Right lung (tissue), 10 donors: ENCODE measurements at places on chromosomes 2 and 18.

DNA sequence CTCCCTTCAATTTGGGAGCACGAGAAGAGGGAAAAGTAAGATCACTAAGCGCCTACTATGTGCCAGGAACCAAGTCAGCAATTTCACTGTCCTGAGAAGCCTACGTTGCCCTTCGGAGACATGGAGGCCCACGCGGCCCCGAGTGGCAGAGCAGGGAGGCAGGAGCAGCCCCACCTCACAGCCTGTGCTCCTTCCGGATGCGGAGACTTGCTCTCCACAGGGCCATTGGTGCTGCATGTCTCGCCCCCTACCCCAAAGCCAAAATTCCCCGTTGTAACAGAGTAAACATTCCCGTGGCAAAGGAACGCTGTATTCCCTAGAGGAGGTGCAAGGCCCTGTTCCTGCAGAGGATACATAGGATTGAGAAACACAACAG, 4.5 kb downstream of the SLC14A2 start:
- no peak for DNase-seq

- DNase-seq: no peak
These were observed 278.8 kb downstream of the RND3 start for GRCh38 chr2:150208689-150209088.

DNA sequence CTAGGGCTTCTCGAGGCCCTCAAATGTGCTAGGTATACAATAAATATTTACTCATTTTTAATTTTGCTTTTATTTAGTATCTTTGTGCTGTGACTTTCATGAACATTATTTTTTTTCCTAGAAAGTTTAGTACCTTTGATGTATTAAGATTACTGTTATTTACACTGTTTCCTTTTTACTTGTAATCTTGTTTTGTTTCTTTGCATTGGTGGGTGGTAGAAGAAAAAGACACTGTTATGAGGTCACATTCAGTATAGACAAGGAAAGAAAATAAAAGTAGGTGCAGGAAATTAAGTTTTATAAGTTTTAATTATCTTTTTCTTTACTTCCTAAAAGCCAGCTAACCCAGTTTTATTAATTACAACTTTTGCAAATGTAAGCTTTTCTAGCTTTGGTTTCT, 23.0 kb downstream of the MALT1 start:
- no peak for DNase-seq

DNA sequence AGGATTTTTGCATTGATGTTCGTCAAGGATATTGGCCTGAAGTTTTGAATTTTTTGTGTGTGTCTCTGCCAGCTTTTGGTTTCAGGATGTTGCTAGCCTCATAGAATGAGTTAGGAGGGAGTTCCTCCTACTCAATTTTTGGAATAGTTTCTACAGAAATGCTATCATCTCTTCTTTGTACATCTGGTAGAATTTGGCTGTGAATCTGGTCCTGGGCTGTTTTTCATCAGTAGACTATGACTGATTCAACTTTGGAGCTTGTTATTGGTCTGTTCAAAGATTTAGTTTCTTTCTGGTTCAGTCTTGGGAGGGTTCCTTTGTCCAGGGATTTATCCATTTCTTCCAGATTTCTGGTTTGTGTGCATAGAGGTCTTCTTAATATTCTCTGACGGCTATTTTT, 166.7 kb downstream of the ST6GAL2 start:
- DNase-seq: no peak

DNA sequence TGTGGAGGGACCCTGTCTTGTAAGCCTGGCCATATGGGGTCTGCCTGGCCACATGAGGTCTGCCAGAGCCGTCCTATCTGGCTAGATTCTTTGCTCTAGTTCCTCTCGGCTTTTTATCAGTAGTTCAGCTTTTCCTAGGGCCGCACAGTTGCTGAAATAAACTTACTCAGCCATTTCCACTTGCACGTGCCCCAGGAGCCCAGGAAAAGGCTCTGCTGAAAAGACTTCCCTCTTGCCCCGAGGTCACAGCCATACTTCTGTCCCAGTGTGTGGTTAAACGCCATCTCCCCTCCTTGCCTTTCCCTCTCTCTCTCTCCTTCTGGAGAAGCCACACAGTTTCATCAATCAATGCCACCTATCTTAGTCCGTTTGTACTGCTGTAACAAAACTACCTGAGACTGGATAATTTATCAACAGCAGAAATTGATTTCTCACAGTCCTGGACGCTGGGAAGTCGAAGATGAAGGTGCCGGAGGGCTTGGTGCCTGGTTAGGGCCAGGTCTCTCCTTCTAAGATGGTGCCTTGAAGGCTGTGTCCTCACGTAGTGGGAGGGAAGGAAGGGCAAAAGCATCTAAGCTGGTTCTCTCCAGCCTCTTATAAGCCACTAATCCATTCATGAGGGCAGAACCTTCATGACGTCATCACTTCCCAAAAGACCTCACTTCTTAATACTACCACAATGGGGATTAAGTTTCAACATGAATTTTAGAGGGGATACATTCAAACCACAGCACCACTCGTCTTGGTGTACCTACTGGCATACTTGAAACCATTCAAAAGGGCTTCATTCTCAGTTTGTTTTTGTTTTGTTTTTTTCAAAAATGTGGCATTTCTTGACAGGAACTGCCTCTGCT, 11.2 kb upstream of the GALM start:
- no peak for DNase-seq

GRCh38 chr18:59229191-59229590, 9.2 kb downstream of the GRP start:
- no peak for DNase-seq
